Bronchial epithelial cell (primary cell): ENCODE measurements at places on chromosomes 2 and 18. TPM values are rescaled to one million over a fixed set of nuclear protein-coding genes. Genes with fewer than 3 reads are reported as not detected.

Gene LGALSL
- 10.0 and 14.0 TPM in 2 replicates for total RNA-seq

Gene MYO3B
- under 0.01 and 0.77 TPM in 2 replicates for total RNA-seq

Gene C2orf78
- total RNA-seq: not detected in 2 replicates

Gene IL36B
- total RNA-seq: 0.13 TPM in 1 of 2 replicates, not detected in the other

Gene LOXHD1
- total RNA-seq: not detected in 2 replicates

Gene FBLN7
- total RNA-seq: under 0.01 and 0.13 TPM in 2 replicates

Gene WNT6
- total RNA-seq: not detected in 2 replicates

Gene LRP2
- total RNA-seq: not detected in 2 replicates

Gene SULT1C2
- 0.13 TPM in 1 of 2 replicates, not detected in the other for total RNA-seq

Gene ZNF804A
- not detected in 2 replicates for total RNA-seq
